ENCODE measurements at places on chromosomes 6 and 20.

- DNase-seq: no peak
Measured at GRCh38 chr6:56736804-56737203, 94.1 kb upstream of the DST start.

DNA sequence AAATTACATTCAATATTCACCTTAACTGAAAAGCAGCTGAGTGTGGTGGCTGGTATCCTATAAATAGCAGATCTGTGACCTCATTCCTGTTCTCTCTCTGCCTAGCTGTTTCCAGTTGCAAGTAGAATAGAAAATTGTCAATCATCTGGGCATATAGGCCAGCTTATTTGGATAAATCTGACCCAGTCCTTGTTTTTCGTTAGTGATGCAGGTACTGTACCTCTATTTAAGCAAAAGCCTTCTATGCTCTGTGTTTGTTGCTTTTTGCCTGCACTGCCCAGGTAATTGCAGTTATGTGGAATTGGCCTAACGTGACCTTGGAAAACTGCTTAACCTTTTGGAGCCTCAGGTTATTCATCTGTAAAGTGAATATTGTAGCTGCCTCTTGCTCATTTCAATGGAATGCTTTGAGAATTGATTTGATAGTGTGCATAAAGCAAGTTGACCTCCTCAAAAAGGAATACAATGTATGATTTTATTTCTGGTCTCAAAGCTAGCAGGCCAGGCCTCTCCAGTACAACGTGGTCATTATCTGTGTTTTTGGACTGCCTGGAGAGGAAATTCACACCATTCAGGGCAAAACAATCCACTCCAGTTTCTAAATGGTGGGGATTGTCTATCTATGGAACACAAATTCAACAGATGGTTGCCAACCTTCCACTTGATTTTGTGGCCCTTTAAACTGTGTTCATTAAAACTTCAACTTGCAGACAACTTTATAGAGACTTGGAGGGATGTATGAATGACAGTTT, 508.7 kb upstream of the CITED2 start:
- DNase-seq: peak; percentile 26

DNA sequence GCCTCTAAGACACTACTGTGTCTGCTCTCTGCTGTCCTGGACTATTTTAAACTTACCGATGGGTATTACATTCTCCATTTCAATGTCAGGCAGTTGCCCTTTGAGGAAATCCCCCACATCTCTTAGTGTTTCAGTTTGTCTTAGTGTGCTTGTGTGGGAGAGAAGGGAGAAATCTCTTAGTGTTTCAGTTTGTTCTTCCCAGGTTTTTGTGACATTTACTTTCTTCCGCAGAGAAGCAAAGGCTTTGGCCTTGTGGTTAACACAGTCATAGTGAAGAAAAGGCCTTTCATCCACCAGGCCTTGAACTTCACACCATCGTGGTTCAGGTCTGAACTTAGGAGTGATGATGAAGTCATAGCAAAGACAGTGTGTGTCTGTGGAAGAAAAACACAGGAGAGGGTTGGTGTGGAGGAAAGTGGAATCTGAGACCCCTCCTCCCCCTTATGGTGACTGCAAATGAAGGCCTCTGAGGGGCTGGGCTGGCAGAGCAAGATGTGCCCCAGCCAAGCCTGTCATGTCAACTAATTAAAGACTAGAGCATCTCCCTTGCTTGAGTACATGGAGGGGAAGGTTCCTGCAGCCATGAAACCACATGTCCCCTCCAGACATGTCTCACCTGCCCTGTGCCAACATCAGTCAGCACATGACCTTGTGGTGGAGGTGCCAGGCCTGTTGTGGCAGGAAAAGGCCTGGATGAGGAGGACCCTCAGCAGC, 23.9 kb downstream of the RAET1L start:
- DNase-seq: no peak

GRCh38 chr6:31268836-31269235, 3.1 kb downstream of the HLA-C start:
- no peak for DNase-seq

- DNase-seq: peak; percentile 94
Measured at GRCh38 chr6:8082954-8083858, 19.0 kb upstream of the BLOC1S5 start.

GRCh38 chr6:10582774-10583508, 61.8 kb downstream of the GCNT2 start:
- DNase-seq: no peak

DNA sequence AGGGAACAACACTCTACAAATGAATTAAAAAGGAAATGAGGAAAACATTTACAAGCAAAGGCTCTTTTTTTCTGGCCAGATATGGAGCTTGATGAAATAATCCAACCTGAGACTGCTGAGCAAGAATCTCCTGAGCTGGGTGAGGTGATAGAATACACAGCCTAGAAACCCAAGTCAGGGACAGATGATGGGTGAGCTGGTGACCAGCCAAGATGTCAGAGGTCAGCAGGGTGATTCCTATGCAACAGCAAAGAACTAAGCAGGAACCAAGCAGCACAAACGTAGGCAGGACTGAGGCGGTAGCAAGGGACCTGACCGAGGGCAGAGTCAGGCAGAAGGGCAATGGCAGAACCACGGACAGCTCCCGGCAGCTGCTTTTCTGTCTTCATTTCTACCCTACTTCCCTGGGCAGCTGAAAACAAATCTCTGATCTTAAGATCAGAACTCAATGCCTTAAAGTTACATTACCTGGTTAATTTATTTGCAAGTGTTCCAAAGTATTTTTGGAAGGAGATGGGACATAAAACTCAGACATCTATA, 75.1 kb downstream of the CDC40 start:
- DNase-seq: peak; percentile 26

- DNase-seq: peak; percentile 25
Measured at GRCh38 chr6:144696610-144697368, 411.7 kb downstream of the UTRN start.

DNA sequence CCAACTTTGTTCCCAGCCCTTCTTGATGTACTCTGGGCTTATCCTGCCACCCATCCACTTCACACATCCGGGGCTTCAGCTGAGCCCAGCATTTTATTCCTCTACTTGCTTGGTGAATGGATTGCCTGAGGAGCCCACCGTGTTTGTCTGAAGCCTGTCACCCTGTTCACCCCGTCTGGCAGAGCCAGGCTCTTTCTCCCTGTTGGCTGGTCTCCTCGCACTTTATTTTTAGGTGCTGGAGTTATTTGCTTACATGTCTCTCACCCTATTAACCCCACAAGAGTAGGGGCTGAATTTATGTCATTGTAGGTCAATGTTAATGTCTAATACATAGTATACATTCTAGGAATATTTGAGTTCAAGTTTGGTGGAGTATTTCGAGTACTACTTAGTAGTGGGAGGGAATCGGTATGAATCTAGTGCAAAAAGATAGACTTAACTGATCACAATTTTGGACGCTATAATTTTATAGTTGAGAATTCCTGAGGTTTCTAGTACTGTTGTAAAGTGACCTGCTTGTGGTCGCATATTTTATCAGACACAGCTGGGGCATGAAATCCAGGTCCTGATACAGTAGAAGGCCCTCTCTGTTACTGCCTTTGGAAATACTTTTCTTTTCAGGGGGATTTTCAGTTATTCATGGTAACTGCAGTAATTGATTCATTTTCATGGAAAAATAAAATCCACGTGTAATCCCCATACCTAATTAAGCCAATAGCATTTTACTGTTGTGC, 10.8 kb downstream of the JARID2 start:
- no peak for DNase-seq

- peak; percentile 80 for DNase-seq
Measured at GRCh38 chr6:80543598-80544222, 437.2 kb downstream of the BCKDHB start.

DNA sequence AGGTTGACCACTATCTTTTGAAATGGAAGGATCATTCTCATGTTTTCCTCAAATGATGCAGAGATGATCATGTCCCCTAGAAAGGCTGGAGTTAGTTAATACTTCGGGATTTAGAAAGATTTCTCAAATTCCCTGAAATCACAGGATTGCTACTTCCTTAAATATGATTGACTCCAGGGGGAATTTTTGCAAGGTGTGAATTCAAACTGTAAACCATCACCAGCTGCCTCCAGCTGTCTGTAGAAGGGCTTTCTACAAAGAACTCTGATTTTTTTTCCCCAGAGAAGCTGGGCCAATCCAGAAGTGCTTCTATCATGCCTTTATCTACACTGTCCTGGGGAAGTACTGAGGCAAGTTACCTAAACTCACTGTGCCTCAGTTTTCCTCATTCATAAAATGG, 114.5 kb downstream of the EDN1 start:
- peak; percentile 4 for DNase-seq

DNA sequence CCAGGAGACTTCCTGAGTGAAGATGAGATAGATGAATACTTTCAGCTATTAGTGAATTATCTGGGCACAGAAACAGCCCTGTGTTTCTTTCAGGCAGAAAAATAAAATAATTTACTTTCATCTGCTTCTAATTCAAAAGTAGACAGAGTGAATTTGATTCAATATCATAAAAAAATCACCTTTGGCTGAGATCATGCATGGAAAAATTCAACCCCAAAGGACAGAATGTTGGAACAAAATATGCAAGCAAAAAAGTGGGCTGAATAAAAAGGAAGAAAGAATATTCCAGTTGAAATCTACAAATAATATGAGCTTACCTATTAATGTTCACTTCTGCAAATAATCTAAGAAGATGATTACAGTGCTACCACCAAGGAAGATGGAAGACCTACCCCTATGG, 546.9 kb downstream of the TFAP2B start:
- DNase-seq: no peak

GRCh38 chr6:17102258-17102870, 514 bp downstream of the STMND1 start:
- DNase-seq: no peak

- DNase-seq: peak; percentile 81
Measured at GRCh38 chr6:5287205-5287965, 26.1 kb downstream of the FARS2 start.

DNA sequence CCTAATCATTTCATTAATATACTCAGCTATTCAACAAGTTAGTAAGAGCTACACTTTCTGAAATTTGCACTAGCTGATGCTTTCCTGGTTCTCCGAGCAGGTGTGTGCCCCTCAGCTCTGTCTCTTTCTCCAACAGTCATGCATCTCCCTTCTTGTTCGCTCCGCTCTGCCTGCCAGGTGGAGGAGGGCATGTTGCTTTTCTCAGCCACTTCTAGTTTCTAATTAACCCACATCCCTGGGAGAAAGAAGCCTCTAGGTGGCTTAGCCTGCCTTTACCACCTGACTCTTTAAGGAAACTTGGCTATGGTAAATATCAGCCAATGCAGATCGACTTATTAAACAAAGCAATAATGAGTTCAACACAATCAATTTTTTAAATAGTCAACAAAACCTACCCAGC, 34.2 kb downstream of the LRFN2 start:
- no peak for DNase-seq

Measured in fibroblast of mammary gland (primary cell).